Left cardiac atrium (tissue), 4 donors: ENCODE measurements at places on chromosomes 1 and 21.
A peak's percentile ranks its signal among the peaks of the same experiment; 100 is the strongest.

DNA sequence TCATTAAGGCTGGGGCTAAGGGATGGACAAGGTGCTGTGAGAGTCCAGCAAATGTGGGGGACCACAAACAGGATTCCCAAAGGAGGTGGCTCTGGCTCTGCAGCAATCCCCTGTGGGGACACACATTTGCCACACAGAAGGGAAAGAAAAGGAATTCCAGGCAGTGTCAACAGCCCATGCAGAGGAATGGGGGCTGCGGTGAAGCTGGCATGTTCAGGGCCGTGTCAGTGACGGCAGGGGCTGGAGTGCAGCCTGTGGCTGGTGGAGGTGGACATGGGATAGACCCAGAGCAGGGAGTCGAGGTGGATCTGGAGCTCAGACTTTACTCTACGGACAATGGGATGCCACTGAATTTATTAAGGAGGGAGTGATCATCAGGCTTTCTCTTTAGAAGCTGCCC lies 183.2 kb downstream of the TRABD2B start:
- DNase-seq: no peak

- no peak for DNase-seq
Measured at GRCh38 chr1:108933944-108934343, 29.3 kb downstream of the CLCC1 start.

DNA sequence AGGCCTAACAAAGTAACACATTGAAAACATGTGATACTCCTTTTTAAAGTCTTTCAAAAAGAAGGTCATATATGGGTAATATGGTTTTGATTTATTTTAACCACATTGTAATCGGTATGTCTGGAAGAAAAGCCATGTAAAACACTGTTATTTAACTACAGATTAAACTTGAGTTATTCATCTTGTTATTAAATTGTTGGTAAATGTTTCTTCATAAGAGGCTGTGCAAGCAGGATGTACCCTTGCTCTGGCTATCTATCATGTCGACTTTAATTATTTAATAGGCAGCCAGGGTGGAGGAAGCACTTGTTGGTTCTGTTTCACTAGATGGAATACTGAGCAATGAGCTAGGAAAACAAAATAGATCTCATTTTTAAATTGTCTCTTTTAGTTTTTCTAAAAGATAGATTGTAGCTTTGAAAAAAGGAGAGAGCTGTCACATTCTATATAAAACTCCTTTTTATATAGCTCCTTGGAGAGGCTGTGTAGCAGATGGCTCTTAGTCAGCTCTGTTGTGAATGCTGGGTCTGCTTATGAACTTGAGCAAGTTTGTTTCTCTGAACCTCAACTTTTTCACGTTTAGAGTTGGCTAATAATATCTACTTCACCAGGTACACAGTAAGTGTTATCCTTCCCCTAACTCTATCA lies 39.5 kb downstream of the LRRC8B start:
- DNase-seq: no peak

DNA sequence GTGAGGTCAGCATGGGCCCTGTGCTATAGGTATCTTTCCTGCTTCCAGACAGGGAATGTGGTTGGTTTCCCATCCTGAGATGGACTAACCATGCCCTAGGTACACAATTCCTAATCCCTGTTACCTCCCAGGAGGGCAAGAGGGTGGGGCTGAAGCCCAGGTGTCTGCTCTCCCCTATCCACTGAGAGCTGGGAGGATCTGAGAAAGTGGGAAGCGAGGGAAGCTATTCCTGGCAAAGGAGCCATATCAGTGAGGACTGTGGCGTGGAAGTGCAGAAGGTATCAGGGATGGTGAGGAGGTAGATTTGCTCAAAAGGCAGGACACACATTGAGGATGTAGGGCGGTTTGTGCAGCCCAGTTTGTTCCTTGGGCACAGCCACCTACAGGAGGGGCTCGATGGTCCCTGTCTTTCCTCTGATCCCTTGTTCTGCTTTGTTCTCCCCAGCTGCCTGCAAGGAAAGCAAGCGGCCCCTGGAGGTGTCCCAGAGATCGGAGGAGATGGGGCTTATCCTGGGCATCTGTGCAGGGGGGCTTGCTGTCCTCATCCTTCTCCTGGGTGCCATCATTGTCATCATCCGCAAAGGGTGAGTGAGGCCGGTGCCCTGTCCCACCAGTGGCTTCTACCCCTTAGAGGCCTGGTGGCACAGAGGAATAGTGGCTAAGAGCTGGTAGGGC lies 48.1 kb downstream of the PTPRU start:
- no peak for DNase-seq

GRCh38 chr1:41452704-41453290 lies 31.7 kb downstream of the EDN2 start:
- no peak for DNase-seq

DNA sequence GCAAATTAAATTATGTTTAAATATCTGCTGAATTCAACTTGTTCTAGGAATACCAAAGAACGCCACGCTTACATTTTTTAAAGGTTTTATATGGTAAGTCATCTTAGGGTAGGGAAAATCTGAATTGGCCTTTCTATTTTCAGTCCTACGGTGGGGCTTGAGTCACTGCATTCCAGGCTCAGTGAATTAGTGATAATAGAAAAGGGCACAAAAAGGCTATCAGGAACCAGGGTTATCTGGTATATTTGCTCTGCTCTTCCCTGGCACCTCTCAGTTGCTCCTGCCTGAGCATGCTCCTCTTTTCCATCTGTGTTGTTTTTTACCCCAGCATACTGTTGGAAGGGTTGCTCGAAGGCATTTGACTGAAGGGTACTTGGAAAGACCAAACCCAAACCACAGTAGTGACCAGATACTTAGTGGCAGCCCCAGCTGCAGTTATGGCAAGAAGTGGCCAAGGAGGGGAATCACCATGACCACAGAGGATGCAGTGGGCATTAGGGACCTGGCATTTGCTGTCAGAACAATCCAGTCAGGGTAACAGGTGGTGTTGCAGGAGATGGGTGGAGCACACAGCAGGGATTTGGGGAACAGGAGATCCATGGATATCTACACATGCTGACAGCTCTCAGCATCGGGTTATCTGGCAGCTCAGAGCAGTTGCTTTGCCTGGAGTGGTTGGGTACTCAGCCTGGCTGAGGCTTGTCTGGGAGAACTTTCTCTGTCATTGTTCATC lies 2.3 kb downstream of the OVAAL start:
- DNase-seq: no peak

- DNase-seq: no peak
Measured at GRCh38 chr21:38983560-38983959, 177.8 kb downstream of the ETS2 start.

DNA sequence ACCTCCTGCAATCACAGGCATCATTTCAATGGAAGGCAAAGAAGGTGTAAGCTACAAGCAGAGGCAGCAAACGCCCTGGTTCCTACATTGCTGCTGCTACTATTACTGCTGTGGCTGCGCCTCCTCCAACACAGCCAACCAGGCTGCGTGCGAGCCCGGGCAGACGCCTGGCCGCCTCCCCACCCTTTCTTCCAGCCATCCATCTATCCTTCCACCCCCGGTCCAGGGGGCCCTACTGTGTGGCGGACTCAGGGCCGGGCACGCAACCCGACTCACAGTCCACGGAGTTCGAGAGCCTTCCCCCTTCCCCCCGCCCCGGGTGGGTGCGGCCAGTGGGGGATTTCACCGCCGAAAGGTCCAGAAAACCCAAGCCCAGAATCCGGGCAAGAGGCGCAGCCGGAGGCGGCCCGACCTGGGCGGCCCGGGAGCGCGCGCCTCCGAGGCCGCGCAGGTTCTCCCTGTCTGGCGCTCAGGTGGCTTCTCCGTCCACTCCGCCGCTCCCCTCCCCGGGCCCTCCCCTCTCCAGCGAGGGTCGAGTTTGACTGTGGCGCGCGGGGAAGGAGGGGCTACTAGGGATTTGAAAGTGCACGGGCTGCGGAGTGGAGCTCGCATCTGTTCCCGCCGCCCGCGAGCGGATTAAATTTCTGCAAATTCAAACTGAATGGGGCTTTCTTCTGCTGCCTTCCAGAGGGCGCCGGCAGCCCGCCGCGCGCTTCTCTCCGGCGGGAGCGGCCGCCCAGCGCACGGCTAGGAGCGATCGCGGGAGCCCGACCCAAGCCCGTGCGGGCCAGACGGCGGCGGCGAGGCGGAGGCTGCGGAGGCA lies at the start of gene HUNK:
TSS of gene HUNK (plus strand) at position 569 of the 823 bp plus-strand sequence. CDS start 655 bp downstream, outside the sequence.
- peak; percentile 30 for DNase-seq

- DNase-seq: no peak
Measured at GRCh38 chr1:161121834-161122233, 3.9 kb downstream of the NIT1 start.

- no peak for DNase-seq
Measured at GRCh38 chr21:45286671-45287437, 841 bp downstream of the POFUT2 start.

DNA sequence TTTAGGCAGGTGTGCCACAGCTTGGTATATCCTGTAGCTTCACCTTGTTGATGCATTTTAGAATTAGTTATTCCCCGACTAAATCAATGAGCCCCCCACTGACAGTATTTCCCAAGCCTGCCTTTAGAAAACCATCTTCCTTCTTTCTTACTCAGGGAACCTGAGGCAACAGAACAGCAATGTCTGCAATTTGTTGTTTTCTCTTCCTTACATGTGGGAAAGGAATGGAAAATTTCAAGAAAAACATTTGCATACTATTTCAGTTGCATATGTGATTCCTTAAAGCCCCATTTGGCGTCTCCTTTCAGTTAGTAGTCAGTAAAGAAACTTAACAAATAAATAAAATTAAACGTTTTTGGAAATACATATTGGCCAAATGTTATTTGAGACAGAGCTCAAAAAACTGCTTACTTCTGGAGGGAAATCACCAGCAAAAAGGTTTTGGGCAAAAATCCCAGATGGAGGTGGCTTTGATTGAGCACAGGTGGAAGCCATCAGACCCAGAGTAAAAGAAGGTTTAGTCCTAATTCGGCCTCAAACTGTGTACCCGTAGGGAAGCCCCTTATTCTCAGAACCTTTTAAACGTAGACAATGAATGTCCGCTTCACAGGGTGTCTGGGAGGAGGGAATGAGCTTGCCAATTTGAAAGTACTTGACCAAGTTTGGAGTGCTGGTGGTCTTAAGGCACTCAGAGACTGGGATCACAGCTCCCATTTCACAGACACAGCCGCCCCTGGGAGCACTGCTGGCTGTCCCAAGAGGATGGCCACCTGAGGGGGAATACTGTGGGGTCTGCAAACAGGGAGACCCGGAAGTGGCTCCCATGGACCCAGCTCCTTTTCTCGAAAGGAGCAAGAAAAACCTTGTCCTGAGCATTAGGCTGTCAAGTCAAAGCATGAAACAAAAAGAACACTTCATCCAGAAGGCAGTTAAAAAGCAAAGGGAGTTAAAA lies 9.4 kb downstream of the LHX4 start:
- DNase-seq: no peak

- DNase-seq: no peak
Measured at GRCh38 chr1:6474815-6475282, 8.9 kb upstream of the TNFRSF25 start.

DNA sequence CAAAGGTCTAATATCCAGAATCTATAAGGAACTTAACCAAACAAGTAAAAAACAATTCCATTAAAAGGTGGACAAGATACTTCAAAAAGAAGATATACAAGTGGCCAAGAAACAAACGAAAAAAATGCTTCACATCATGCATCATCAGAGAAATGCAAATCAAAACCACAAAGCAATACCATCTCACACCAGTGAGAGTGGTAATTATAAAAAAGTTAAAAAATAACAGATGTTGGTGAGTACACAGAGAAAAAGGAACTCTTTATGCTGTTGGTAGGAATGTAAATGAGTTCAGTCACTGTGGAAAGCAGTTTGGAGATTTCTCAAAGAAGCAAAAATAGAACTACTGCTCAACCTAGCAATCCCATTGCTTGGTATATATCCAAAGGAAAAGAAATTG lies 218.6 kb downstream of the SLC44A5 start:
- DNase-seq: no peak

DNA sequence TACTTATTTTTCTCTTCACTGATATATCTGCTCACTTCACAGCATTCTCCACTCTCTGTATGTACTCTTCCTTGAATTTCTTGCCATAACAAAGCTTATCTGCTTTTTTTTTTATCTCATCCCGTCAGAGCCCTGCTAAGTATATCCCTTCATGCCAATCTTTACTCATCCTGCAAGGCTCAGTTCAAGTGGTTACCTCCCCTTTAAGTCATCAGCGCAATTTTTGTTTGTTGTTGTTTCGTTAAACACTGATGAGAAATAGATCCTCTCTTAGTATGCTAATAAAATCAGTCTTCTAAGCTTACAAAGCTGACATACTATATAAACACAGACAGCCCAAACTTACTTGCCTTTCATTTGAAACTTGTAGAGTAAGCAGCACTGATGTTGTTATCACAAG lies 17.8 kb downstream of the COL24A1 start:
- DNase-seq: no peak

DNA sequence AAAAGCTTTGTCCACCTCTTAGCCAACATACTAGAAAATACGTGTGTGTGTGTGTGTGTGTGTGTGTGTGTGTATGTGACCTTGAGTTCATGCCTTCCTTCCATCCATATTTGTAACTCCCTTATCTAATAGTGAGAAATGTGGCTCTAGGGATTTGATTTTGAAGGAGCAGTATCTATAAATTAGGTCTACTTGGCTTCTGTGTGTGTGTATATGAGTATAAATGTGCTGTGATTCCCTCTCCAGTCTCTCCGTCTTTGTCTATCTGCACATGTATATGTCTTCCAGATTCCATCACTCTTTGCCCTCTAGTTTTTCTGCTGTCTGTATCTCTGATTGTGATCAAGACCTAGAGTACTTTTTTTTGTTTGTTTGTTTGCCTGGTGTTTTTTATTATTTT lies 11.9 kb upstream of the NBL1 start:
- no peak for DNase-seq

GRCh38 chr1:244002721-244003120 lies 48.4 kb upstream of the ZBTB18 start:
- DNase-seq: no peak

GRCh38 chr1:201356701-201357100 lies 20.8 kb downstream of the TNNT2 start:
- no peak for DNase-seq

GRCh38 chr1:159171688-159172501 lies 480 bp downstream of the CADM3 start:
- DNase-seq: no peak

- DNase-seq: peak; percentile 48
Measured at GRCh38 chr1:218164111-218164929, 120.8 kb upstream of the RRP15 start.

DNA sequence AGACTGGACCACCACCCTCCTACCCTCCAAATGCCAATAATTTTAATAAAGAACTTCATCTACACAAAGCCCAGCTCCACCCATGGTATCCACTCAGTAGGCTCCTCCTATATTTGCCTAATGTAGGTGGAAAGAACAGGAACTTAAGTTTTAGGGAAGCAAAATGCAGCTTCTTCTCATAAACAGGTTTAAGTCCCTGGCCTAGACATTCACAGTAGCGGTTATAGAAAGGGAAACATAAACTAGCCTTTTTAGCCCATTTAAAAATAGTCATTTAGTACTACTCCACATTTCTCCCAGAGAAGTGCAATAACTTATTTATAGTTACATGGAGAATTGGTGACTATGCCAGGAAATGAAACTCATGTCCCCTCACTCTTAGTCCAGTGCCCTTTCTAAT lies 56.6 kb upstream of the CPLANE2 start:
- no peak for DNase-seq

- no peak for DNase-seq
Measured at GRCh38 chr1:29687166-29687565, 450.8 kb downstream of the PTPRU start.

GRCh38 chr1:187413405-187414169 lies 584.8 kb downstream of the PLA2G4A start:
- DNase-seq: no peak

GRCh38 chr1:156822680-156823079 lies 6.0 kb upstream of the SH2D2A start:
- no peak for DNase-seq

- no peak for DNase-seq
Measured at GRCh38 chr1:159949981-159950381, 4.1 kb downstream of the SLAMF9 start.
